ENCODE measurements at places on chromosomes 11 and 22. TPM values are rescaled to one million over a fixed set of nuclear protein-coding genes. Genes with fewer than 3 reads are reported as not detected.
A peak's percentile ranks its signal among the peaks of the same experiment; 100 is the strongest.

GRCh38 chr22:50308986-50309600 is 1.6 kb upstream of the PLXNB2 start:
- peaks cover 10% of the 10 kb centered on the region for H3K4me1 ChIP-seq
- H3K27ac ChIP-seq = no peak overlapping the region
- no peak for DNase-seq
- no peaks in the 10 kb centered on the region for H3K36me3 ChIP-seq
- H3K4me3 ChIP-seq = peak overlapping the region; percentile 46

DNA sequence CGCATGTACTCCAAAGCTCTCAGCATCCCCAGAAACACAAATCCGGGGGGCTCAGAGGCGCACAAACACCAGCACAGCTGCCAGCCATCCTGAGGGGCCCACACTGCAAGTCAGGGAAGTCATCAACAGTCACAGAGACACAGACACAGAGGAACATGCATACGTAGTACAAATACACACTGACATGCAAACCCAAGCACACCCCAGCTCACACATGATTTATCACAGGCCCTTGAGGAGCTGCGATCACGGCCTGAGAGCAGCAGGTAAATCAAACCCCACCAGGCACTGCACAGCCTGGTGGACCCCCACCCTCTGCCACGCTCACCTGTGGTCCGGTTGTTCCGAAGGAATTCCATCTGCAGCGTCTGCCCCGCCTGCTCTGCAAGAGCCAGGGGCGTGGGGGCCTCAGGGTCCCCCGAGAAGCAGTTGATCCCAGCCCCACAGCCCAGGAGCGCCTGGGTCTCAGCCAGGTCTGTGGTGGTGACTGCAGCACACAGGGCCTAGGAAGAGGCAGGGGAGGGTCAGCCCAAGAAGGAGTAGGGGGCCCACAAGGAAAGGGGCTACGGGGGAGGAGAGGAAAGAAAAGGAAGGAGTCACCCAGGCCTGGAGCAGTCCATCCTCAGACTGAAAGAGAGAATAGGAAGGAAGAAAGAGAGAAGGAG is 28.5 kb upstream of the PDE2A start:
- peaks cover 63% of the 10 kb centered on the region for H3K36me3 ChIP-seq
- H3K4me3 ChIP-seq = no peak overlapping the region
- H3K27ac ChIP-seq = no peak overlapping the region
- H3K4me1 ChIP-seq = no peaks in the 10 kb centered on the region

GRCh38 chr11:130652671-130653335 is 204.4 kb downstream of the ADAMTS15 start:
- H3K27ac ChIP-seq = no peak overlapping the region
- no peak for DNase-seq
- H3K4me3 ChIP-seq = no peak overlapping the region

DNA sequence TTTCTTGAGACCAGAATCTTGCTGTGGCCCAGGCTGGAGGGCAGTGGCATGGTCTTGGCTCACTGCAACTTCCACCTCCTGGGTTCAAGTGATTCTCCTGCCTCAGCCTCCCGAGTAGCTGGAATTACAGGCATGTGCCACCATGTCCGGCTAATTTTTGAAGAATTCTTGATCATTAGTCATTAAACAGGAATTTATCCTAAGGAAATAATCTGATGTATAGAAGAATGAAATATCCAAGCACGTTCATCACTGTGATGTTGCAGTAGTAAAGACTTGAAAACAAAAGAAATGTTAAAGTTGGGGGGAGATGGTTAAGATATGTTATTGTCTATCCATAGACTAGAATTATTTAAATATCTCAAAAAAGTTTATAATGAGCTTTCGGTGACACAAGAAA is 23.6 kb downstream of the CBL start:
- peaks cover 37% of the 10 kb centered on the region for H3K4me1 ChIP-seq
- H3K4me3 ChIP-seq = no peak overlapping the region
- H3K36me3 ChIP-seq = peaks cover 34% of the 10 kb centered on the region

DNA sequence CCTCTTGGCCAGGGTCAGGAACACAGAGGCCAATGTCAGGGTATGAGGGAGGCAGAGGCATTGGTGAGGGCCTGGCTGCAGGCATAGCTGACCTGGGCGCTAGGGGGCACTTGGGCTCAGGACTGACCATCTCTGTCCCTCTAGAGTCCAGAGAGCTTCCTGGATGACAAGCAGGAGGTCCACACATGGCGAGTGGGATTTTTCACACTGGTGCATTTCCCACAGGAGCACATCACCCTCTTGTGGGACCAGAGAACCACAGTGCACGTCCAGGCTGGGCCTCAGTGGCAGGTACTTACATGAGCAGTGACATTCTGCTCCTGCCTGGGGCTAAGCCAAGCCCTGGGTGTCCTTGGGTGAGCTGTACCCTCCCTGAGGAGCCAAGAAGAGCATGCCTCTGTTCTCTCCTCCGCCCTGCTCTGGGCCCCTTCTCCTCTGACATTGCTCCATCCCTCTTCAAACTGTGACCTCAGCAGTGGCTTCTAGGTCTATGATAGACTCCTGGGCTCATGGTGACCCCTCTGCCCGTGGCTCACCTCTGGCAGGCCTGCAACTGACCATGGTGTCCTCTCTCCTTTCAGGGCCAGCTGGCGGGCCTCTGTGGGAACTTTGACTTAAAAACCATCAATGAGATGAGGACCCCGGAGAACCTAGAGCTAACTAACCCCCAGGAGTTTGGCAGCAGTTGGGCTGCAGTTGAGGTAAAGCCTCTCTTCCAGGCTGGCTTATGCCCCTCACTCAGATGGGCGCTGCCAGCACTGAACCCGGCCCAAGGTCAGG is 46.6 kb downstream of the OTOG start:
- H3K36me3 ChIP-seq = no peaks in the 10 kb centered on the region
- H3K27me3 ChIP-seq = no peaks in the 10 kb centered on the region
- no peak overlapping the region for H3K4me3 ChIP-seq
- no peak for DNase-seq

DNA sequence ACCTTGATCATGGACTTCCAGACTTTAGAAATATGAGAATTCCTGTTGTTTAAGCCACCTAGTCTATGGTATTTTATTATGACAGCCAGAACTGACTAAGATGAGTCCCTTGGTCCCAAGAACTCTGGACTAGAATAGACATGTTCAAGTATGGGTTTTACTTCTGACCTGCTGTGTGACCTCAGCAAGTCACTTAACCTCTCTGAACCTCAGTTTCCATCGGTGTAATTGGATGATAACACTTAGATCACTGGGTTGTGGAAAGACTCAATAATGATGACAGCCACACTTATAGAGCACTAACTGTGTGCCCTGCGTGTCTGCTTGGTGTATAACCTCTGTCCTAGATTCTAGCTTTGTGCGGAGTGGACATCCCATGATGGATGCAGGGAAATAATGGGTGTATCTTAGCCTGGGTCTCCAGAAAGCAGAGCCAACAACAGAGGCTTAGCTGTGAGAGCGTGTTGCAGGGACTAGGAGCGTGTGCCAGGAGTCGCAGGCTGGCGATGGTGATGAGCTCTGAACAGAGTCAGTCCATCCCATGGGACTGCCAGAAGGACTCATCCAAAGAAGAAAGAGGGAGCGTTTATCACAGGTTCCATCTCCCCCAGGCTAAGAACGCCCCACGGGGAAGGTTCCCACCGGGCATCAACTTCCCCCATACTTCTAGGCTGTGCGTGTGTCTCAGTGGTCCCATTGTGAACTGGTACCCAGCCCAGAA is 93.2 kb upstream of the TP53I11 start:
- H3K27ac ChIP-seq = no peak overlapping the region
- no peaks in the 10 kb centered on the region for H3K27me3 ChIP-seq
- H3K4me3 ChIP-seq = no peak overlapping the region
- peaks cover 3% of the 10 kb centered on the region for H3K4me1 ChIP-seq
- DNase-seq = no peak

- no peak overlapping the region for H3K4me3 ChIP-seq
- peaks cover 9% of the 10 kb centered on the region for H3K4me1 ChIP-seq
Measured at GRCh38 chr22:50691521-50691920, 18.9 kb downstream of the SHANK3 start.

GRCh38 chr22:30978304-30978962 is 9.4 kb downstream of the TUG1 start:
- no peak for DNase-seq
- no peak overlapping the region for H3K4me3 ChIP-seq
- H3K27me3 ChIP-seq = no peaks in the 10 kb centered on the region
- H3K36me3 ChIP-seq = peaks cover 67% of the 10 kb centered on the region
- no peak overlapping the region for H3K27ac ChIP-seq

DNA sequence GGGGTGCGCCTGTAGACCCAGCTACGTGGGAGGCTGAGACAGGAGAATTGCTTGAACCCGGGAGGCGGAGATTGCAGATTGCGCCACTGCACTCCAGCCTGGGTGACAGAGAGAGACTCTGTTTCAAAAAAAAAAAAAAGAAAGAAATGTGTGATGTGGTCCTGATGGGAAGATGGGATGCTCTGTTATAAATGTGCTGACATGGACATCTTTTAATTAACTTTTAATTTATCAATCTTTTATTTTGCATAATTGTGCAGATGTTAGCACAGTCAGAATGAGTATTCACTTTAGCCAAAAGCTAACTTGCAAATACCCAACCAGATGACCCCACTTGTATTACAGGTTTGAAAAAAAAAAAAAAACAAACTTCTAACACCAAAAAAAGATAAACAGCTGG is 23.8 kb upstream of the USP47 start:
- DNase-seq = no peak
- no peaks in the 10 kb centered on the region for H3K36me3 ChIP-seq
- H3K4me3 ChIP-seq = no peak overlapping the region
- H3K27me3 ChIP-seq = peaks cover 22% of the 10 kb centered on the region
- H3K4me1 ChIP-seq = peaks cover 1% of the 10 kb centered on the region
- H3K27ac ChIP-seq = no peak overlapping the region

- H3K36me3 ChIP-seq = no peaks in the 10 kb centered on the region
- no peak overlapping the region for H3K4me3 ChIP-seq
- H3K27ac ChIP-seq = no peak overlapping the region
- no peaks in the 10 kb centered on the region for H3K27me3 ChIP-seq
- no peak for DNase-seq
- H3K4me1 ChIP-seq = no peaks in the 10 kb centered on the region
Measured at GRCh38 chr11:109788948-109789490, 304.2 kb upstream of the ZC3H12C start.

- H3K27me3 ChIP-seq = no peaks in the 10 kb centered on the region
- H3K4me3 ChIP-seq = no peak overlapping the region
- peaks cover 76% of the 10 kb centered on the region for H3K36me3 ChIP-seq
- no peak overlapping the region for H3K27ac ChIP-seq
- DNase-seq = no peak
- no peaks in the 10 kb centered on the region for H3K4me1 ChIP-seq
Measured at GRCh38 chr11:72010529-72011233, 12.0 kb downstream of the IL18BP start.

LGR4 gene
- total RNA-seq = 0.14 TPM

CARD18 gene
- total RNA-seq = not detected

ACP2 gene
- total RNA-seq = 24.5 TPM

GLYATL2 gene
- not detected for total RNA-seq

VWA5A gene
- 4.6 TPM for total RNA-seq

Data from activated T-helper 2 cell treated with anti-CD3 and anti-CD28 coated beads, Interferon-gamma antibody, Interleukin-2, Interleukin-4, amounts not matched to agents 10 μg/mL and 5 μg/mL and 100 μg/mL, durations not matched to agents 14 hours and 24 hours and 36 hours (primary cell).